Diencephalon (tissue), 1 donor: ENCODE measurements at places on chromosomes 12 and 14. TPM values are rescaled to one million over a fixed set of nuclear protein-coding genes. Genes with fewer than 3 reads are reported as not detected.

The SLC5A8 gene
- total RNA-seq: 0.46 TPM

The EMC9 gene
- total RNA-seq: 15.5 TPM

The SYNE2 gene
- 91.6 TPM for total RNA-seq

The PRKD1 gene
- total RNA-seq: 16.4 TPM

The KMT2D gene
- 29.8 TPM for total RNA-seq

The CCDC184 gene
- 30.9 TPM for total RNA-seq

The EFS gene
- 9.7 TPM for total RNA-seq

The TMEM30B gene
- 0.23 TPM for total RNA-seq

The DHRS1 gene
- 10.4 TPM for total RNA-seq

The GUCY2C gene
- total RNA-seq: not detected

The SNRPF gene
- total RNA-seq: 20.1 TPM

The TAS2R43 gene
- total RNA-seq: 5.5 TPM

The STAB2 gene
- under 0.01 TPM for total RNA-seq

The SLC38A4 gene
- 2.1 TPM for total RNA-seq

The CLEC4A gene
- total RNA-seq: 1.4 TPM

The MYO1H gene
- total RNA-seq: 1.4 TPM

The ALX1 gene
- 0.23 TPM for total RNA-seq

The SLC25A21 gene
- total RNA-seq: 2.1 TPM

The C14orf132 gene
- total RNA-seq: 118 TPM

The TMPRSS12 gene
- not detected for total RNA-seq

The C12orf42 gene
- 0.92 TPM for total RNA-seq

The PMCH gene
- total RNA-seq: 109 TPM

The RHEBL1 gene
- 1.6 TPM for total RNA-seq

The POTEG gene
- not detected for total RNA-seq
